ENCODE measurements at places on chromosomes 13 and 19. TPM values are rescaled to one million over a fixed set of nuclear protein-coding genes. Genes with fewer than 3 reads are reported as not detected.

Gene KLK4
- not detected for polyA plus RNA-seq

Gene SYNE4
- 3.4 TPM for polyA plus RNA-seq

Gene TRPC4
- polyA plus RNA-seq = not detected

Gene CEACAM1
- 54.2 TPM for polyA plus RNA-seq

GRCh38 chr19:16418597-16418962, 53.2 kb downstream of the EPS15L1 start:
- peaks cover 20% of the 10 kb centered on the region for H3K36me3 ChIP-seq
- H3K27ac ChIP-seq = no peak overlapping the region
- H3K27me3 ChIP-seq = no peaks in the 10 kb centered on the region

- no peaks in the 10 kb centered on the region for H3K36me3 ChIP-seq
- H3K27ac ChIP-seq = no peak overlapping the region
- no peak for DNase-seq
- no peaks in the 10 kb centered on the region for H3K4me1 ChIP-seq
- H3K27me3 ChIP-seq = no peaks in the 10 kb centered on the region
These were observed 14.8 kb downstream of the GPALPP1 start for GRCh38 chr13:45004096-45004495.

DNA sequence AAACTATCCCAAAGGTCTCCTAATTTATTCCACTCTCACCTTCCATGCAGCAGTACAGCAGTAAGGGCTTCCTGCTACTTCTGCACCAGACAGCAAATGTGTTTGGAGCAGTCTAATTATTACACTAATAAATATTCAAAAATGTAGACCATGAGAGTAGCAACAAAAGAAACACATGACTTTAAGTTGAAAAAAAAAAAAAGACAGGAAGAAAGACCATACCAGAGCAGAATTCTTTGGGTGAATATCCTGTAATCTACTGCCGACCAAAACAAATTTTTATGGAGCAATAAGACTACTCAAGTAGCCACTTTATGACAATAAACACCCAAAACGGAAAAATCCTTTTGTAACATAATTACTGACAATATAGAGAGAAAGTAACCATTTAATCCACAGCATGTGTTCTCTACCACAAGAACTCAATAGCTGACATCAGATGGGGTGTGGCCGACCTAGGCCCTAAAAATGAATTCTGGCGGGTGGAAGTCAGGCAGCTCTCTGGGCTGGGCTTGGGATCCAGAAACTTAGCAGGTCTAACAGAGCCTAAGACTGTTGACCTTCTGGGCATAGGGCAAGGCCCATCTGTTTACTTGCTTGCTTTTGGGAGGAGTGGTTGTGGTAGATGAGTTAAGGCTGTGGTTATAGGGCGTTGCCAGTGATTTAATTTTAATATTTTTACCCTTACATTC, 4.6 kb downstream of the KLF12 start:
- H3K4me1 ChIP-seq = peaks cover 3% of the 10 kb centered on the region
- no peak overlapping the region for H3K4me3 ChIP-seq
- no peaks in the 10 kb centered on the region for H3K36me3 ChIP-seq
- no peaks in the 10 kb centered on the region for H3K27me3 ChIP-seq
- no peak overlapping the region for H3K27ac ChIP-seq

DNA sequence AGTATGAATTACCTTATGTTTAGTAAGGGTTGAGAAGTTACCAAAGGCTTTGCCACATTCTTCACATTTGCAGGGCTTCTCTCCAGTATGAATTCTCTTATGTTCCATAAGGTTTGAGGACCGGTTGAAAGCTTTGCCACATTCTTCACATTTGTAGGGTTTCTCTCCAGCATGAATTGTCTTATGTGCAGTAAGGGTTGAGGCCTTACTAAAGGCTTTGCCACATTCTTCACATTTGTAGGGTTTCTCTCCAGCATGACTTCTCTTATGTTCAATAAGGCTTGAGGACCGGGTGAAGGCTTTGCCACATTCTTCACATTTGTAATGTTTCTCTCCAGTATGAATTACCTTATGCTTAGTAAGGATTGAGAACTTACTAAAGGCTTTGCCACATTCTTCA, 26.7 kb downstream of the ZNF728 start:
- H3K27me3 ChIP-seq = no peaks in the 10 kb centered on the region
- H3K36me3 ChIP-seq = no peaks in the 10 kb centered on the region
- H3K4me1 ChIP-seq = no peaks in the 10 kb centered on the region
- no peak overlapping the region for H3K27ac ChIP-seq

DNA sequence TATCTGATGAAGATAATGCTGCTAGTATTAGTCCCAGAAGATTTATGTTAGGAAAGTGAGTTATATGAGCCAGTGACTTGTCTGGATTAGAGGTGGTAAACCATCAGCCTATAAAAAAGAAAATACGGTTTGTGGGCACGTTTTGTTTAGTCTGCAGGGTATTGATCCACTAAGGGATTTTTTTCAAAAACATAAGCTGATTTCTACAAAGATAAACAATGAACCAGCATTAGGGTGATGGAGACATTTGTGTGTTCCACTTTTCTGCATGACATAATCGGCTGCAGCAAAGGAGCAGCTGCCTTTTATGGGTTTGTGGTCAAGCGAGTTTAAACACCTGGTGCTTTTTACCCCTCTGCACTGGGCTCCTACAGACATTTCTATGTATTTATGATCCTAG, 836.4 kb upstream of the GPC6 start:
- no peak overlapping the region for H3K4me3 ChIP-seq
- no peaks in the 10 kb centered on the region for H3K4me1 ChIP-seq
- DNase-seq = peak; percentile 50
- no peak overlapping the region for H3K27ac ChIP-seq

DNA sequence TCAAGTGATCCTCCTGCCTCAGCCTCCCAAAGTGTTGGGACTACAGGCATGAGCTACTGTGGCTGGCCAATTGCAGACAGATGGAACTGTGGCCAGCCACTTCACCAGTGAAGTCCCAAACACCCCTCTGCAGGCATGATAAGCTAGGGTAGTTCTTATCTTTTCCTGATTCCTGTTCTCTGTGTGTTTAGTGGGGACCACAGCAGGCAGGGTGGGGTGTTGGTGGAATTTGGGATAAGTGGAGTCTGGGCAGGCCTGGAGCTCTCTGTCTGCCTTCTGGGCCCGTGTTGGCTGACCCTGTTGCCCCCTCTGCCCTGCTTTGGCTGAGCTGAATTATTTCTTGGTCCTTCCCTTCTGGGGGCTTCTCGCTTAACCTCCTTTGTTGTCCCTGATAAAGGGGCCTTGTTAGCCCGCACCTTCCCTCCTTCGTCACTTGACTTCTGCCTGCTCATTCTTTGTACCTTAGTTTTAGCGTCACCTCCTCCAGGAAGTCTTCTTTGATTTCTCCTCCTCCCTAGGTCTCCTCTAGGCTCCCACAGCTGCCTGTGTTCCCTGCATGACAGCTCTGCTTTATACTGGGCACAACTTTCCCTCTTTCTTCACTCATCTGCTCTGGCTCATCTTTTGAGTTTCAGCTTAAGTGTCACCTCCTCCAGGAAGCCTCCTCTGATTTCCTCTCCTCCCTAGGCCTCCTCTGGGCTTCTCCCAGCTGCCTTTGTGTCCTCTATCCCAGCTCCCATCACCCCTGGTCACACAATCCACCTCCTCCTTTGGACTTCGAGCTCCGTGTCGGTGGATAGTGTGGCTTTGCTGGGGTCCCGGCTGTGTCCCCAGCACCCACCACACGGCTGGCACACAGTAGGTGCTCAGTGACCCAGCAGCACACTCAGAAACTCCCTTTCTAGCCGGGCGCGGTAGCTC, 1.7 kb upstream of the NCLN start:
- no peaks in the 10 kb centered on the region for H3K27me3 ChIP-seq
- no peak for DNase-seq
- H3K36me3 ChIP-seq = peaks cover 20% of the 10 kb centered on the region
- no peak overlapping the region for H3K4me3 ChIP-seq
- no peak overlapping the region for H3K27ac ChIP-seq

GRCh38 chr19:31539386-31539785, 190.2 kb upstream of the TSHZ3 start:
- H3K27me3 ChIP-seq = no peaks in the 10 kb centered on the region
- no peak overlapping the region for H3K27ac ChIP-seq
- no peak for DNase-seq
- H3K36me3 ChIP-seq = no peaks in the 10 kb centered on the region

- H3K4me3 ChIP-seq = no peak overlapping the region
- no peaks in the 10 kb centered on the region for H3K27me3 ChIP-seq
- H3K36me3 ChIP-seq = no peaks in the 10 kb centered on the region
- H3K27ac ChIP-seq = no peak overlapping the region
- peak; percentile 17 for DNase-seq
These were observed 161.5 kb downstream of the MZT1 start for GRCh38 chr13:72565893-72566292.

DNA sequence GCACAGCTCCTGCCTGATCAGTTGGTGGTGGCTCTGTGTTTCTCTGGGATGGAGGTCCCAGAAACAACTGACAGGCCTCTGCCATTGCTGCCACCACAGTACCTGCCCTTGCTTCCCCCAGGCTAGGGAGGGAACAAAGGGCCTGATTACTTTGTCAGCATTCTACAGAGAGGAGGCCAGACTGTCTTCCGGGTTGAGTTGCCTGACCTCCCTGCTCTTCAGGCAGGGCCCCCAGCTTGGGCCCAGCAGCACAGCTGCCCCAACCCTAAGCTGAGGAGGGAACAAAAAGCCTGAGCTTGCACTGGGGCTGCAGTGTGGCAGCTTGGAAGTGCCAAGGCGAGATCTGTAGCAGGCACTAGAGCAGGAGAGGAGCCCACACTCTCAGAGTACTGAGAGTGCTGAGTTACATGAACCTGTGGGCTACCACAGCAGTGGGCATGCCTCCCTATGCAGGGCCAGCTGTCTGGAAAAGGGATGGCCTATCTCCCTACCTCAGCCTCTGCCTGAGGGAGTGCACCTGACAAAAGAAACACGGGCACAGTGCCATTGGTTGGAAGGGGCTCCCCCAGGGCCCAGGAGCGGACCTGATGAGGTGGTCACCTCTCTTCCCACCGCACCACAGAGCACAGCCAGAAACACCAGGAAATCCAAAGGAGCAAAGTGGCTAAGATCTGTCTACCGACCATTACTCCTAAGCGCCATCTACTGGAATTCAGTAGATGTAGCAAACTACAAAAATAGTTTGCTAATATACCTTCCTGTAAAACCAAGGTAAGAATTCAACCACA, 24.4 kb downstream of the SLC25A15 start:
- no peaks in the 10 kb centered on the region for H3K27me3 ChIP-seq
- H3K36me3 ChIP-seq = peaks cover 32% of the 10 kb centered on the region
- H3K4me3 ChIP-seq = no peak overlapping the region
- H3K27ac ChIP-seq = peak overlapping the region; percentile 72

- H3K4me3 ChIP-seq = no peak overlapping the region
- peaks cover 5% of the 10 kb centered on the region for H3K4me1 ChIP-seq
- no peaks in the 10 kb centered on the region for H3K27me3 ChIP-seq
- no peak overlapping the region for H3K27ac ChIP-seq
These were observed 11.2 kb downstream of the ITM2B start for GRCh38 chr13:48244159-48244558.

- peak; percentile 90 for DNase-seq
- H3K4me3 ChIP-seq = no peak overlapping the region
- no peaks in the 10 kb centered on the region for H3K27me3 ChIP-seq
- no peaks in the 10 kb centered on the region for H3K36me3 ChIP-seq
These were observed 8.8 kb downstream of the ALOX5AP start for GRCh38 chr13:30744056-30744680.

DNA sequence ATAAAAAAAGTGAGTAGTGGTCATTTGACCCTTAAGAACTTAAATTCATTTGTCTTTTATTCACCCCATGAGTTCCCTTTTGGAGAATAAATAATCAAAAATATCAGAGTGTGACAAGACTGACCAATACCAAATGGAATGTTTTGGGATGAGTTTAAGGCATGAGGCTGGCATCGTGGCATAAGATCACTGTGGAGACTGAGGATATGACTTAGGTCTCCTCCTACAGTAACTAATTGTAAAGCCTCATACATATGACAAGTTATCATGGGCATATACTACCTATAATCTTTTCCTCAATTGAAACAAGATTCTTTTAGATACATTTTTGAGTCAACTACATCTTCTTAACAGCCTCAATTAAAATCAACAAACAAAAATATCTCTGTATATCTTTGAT, 782.0 kb downstream of the SLITRK1 start:
- H3K4me3 ChIP-seq = no peak overlapping the region
- H3K27ac ChIP-seq = no peak overlapping the region
- no peaks in the 10 kb centered on the region for H3K27me3 ChIP-seq
- no peaks in the 10 kb centered on the region for H3K36me3 ChIP-seq
- no peaks in the 10 kb centered on the region for H3K4me1 ChIP-seq

DNA sequence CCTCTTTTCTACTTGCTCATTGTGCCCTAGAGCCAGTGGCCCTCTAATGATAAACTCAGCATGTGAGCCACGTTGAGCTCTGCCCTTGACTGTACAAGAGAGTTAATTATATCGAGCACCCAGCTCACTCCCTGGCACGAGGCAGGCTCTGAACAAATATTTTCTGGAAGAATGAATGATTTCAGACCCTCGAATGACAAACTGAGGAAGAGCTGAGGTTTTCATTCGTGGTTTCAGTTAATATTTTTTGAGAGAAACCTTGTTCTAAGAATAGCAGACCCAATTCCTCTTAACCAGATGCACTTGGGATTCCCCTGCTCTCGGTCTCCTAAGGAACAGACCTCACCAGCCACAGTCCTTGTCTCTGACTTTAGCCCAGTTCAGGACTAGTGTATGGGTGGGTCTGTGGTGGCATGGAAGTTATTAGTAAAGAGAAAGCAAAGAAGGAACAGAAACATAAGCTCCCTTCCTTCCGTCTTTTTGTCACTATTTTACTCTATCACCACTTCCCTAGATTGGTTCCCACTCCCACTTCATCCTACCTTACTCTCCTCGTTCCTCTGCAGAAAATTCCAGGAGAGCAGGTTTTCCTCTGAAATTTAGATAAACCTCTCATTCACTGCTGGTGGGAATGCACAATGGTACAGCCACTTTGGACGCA, 22.1 kb upstream of the WDFY2 start:
- H3K27ac ChIP-seq = no peak overlapping the region
- no peaks in the 10 kb centered on the region for H3K27me3 ChIP-seq
- no peak for DNase-seq

DNA sequence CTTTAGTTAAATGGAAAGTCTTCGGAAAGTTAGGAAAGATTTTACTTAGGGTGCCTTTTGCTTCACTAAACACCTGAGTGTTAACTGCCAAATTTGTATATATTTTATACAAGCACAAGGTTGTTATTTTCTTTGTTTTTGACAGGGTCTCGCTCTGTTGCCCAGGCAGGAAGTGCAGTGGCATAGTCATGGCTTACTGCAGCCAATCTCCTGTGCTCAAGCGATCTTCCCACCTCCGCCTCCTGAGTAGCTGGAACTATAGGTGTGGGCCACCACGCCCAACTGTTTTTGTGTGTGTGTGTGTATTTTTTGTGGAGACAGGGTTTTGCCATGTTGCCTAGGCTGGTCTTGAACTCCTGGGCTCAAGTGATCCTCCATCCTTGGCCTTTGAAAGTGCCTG, 16.2 kb downstream of the KCTD4 start:
- H3K36me3 ChIP-seq = peaks cover 8% of the 10 kb centered on the region
- H3K4me3 ChIP-seq = no peak overlapping the region
- H3K4me1 ChIP-seq = no peaks in the 10 kb centered on the region

- H3K27me3 ChIP-seq = no peaks in the 10 kb centered on the region
- H3K4me1 ChIP-seq = no peaks in the 10 kb centered on the region
- no peak overlapping the region for H3K27ac ChIP-seq
- no peak overlapping the region for H3K4me3 ChIP-seq
These were observed 213.3 kb upstream of the HTR2A start for GRCh38 chr13:47110141-47110540.

Data from small intestine (tissue), 16 donors.